ENCODE measurements at places on chromosomes 16 and 17.

DNA sequence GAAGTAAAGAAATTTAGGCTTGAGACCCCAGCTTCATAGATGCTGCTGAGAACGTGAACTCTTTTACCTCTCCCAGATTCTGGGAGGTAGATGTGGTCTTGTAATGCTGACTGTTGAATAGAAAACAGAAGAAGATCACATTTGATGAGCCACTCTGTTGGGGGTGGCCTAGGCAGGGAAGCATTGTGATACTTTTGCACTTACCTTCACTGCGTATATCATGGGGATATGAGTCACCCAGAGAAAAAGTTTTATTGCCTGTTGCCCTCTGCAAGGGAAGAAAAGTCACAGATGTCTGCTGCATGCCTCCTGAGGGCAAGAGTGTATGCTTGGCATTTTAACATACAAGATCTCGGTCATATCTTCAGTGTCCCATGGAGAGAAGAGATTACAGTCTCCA lies 365.4 kb downstream of the SNX29 start:
- DNase-seq, result no peak

DNA sequence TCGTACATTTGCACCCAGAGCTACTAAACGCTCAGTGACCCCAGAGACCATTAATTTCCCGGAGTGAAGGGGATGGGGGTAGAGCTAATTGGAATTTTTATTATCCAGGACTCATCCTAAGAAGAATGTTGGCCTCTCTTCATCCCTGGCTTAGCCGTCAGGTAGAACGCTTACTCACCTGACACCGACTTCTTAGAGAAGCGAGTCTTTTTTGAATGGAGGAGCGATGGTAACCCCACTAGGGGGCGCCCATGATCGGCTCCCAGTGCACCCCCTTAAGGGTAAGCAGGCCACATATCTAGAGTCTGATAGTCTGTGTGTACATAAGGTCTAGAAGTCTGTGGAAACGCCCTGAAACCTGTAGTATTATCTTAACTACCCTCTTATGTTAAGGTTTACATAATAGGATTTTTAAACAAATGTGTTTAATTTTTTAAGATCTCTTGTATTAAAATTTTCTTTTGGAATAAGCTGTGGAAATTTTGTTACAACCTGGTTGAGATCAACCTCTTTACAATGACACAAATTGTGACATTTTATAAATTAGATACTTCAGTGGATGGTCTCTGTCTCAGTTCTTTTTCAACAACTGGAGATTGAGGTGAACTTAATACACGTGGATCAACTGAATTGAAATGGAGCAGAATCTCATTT lies 229.8 kb downstream of the CPPED1 start:
- peak; percentile 24 for DNase-seq

DNA sequence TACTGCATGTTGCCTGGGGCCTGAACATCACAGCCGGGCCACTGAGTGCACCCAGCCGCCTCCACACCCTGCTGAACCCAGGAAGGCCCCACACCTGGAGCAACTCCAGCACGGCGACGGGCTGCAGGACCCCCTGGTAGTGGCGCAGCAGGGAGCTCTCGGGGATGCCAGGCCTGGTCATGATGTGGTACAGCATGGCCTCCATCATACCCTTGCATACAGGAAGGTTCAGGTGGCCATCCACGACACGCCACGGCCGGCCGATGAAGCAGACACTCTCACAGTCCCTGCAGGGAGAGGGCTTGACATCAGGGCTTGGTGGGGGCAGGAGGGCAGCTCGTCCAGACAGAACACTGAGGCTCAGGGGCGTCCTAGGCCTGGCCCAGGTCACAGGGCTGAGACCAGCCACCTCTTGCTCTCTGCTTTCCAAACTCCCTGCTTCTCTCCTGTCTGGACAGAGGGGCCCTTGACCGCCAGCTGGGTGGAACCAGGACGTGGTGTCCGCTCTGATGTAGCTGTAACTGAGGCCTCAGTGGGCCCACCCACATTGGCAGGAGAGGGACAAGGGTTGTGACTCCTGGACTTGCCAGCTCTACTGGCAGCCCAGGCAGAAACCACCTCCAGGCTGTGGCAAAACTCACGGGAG lies 60.3 kb downstream of the IL21R start:
- DNase-seq, result no peak

DNA sequence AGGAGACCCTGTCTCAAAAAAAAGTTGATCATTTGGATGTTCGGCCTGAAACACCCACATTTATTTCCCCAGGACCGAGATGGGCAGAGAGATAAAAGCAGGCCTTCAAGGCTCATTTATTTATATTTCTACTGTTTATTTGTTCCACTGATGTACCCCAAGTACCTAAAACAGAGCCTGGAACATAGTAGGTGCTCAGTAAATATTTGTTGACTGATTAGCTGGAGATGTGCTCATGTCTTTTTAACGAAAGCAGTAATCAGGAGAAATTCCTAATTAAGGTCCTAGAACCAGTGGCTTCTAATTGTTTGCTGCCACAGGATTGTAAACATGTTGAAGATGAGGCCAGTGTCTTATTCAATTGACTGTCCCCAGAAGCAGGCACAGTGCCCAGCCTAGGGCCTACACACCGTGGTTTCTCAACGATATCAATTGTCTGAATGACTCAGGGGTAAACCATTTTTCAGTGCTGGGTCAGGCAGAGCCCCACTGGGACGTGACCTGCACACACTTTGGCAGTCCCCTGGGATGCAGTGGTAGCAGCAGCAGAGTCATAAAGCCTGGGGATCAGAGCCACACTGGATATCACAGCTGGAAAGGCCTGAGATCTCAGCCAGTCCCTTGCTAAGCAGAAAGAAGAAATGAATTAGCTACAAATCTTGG lies 34.8 kb downstream of the SOST start:
- no peak for DNase-seq

GRCh38 chr16:73204359-73205152 lies 156.6 kb upstream of the ZFHX3 start:
- DNase-seq, result no peak

Data from NCI-H2029 treated with DMSO at 0.1 percent for 48 hours (cell line).